ENCODE measurements at places on chromosomes 16 and 17.
A peak's percentile ranks its signal among the peaks of the same experiment; 100 is the strongest.

GRCh38 chr16:59975953-59976352 is 1241.8 kb upstream of the GOT2 start:
- DNase-seq, result no peak

- DNase-seq, result no peak
Measured at GRCh38 chr16:14362774-14363371, 267.2 kb downstream of the PARN start.

DNA sequence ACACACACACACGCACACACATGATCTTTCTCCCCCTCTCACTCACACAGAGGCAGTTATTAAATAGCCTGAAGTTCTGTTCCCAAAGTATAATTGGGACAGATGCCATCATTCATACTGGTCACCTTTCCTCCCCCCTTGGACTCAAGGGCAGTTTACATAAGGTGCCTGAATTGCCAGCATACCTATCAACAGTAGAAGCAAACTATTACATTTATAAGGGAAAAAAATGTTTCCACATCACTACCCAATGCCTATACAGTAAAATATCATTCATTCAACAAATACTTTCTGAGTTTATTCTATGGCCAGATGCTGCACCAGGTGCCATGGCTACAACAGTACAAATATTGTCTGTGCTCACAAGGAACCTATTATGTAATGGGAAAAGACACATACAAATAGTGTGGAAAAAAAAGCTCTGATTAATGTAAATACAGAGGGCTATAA is 6.3 kb downstream of the CNTD1 start:
- DNase-seq, result no peak

GRCh38 chr16:88005181-88005581 is 53.9 kb downstream of the BANP start:
- peak; percentile 5 for DNase-seq

DNA sequence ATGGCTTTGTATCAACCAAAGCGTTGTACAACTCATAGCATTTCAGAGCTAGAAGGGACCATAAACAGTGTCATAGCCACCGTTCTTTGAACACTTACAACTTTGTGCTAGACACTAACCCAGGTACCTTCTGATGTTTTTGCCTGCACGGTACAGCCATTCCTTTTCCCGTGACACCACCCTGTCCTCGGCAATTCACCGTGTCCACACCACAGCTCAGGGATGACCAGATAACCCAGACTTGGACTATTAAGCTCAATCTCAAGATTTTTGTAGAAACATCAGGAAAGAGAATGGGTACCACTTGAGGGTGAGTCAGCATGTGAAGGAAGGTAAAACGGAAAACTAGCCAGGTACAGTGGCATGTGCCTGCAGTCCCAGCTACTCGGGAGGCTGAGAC is 9.8 kb upstream of the CBFB start:
- no peak for DNase-seq

GRCh38 chr17:65366102-65366844 is 195.2 kb downstream of the AXIN2 start:
- DNase-seq, result no peak

DNA sequence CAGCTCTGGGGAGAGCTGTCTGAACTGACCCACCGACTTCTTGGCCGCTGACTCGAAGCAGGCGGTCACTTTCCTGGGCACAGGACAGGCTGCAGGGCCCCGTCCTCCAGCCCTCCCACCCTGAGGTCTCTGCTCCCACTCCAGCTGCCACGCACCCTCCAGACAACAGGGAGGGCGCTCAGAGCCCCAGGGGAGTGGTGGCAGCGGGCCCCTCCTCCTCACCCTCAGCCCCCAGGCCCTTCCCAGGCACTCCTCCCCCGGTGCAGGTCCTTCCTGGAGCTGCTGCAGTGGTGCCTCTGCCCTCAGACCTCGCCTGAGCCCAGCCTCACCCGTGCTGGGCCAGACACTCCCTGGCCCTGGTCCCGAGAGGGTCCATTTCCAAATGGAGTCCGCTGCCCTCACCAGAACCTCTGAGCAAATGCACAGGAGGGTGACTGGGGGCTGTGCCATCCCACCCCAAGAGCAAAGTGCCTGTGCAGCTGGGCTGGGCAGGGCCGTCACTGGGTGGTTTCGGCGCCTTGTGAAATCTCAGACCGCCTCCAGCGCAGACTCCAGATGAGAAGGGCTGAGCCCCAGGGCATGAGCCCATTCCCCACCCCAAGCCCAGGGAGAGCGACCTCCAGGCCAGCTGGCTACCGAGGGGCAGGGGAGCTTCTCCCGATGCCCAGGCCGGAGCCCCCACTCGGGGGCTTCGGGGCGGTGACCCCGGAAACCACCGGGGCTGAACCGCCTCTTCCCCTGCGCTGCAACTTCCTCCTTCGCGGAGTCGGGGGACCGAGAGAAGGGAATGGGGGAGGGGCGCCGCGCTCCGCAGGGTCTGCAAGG is 717 bp downstream of the CYBA start:
- DNase-seq, result peak; percentile 44

GRCh38 chr16:11253009-11253994 is 2.7 kb downstream of the SOCS1 start:
- DNase-seq, result peak; percentile 65

- no peak for DNase-seq
Measured at GRCh38 chr16:56997264-56997663, 7.9 kb downstream of the NLRC5 start.

GRCh38 chr16:22664132-22664531 is 149.8 kb upstream of the HS3ST2 start:
- no peak for DNase-seq

DNA sequence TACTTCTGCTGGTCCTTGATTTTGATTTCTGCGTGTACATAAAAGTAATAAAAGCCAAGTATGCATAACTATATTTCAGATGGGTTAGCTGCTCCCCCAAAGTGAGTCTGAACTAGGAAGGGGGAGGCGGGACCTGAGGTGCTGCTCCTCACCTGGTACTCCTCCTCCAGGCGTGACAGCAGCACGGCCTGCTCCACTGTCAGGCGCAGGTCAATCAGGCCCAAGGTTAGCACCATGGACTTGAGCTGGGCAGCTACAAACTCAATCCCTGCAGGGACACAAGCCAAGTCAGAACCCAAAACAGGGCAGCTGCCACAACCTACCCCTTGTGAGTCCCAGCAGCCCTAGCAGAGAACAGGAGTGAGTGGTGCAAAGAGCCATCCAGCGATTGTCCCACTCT is 18.0 kb downstream of the ATPAF2 start:
- DNase-seq, result no peak

DNA sequence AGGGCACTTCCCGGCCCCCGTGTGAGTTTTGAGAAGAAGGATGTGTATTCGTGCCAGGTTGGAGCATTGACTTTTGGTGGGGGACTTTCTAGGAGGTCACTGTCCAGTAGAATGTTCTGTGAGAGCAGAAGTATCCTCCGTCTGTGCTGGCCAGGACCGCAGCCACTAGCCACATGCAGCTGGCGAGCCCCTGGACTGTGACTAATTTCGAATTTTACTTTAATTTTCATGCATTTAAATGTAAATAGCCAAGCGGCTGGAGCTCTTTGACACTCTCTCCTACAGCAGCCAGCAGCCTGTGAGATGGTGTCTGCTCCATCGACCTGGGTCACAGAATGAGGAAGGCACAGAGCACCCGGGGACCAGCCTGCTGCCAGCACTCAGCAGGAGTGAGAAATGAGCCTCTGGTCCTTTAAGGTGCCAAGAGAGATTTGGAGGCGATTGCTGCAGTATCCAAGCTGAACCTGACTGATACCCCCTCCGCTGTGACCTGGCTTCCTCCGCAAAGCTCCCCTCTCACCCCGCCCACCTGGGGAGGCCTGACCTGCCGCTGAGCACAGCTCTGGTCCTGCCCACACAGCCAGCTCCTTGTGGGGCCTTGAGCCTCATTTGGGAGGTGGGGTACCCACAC is 7.8 kb downstream of the ATP2A3 start:
- DNase-seq, result no peak

DNA sequence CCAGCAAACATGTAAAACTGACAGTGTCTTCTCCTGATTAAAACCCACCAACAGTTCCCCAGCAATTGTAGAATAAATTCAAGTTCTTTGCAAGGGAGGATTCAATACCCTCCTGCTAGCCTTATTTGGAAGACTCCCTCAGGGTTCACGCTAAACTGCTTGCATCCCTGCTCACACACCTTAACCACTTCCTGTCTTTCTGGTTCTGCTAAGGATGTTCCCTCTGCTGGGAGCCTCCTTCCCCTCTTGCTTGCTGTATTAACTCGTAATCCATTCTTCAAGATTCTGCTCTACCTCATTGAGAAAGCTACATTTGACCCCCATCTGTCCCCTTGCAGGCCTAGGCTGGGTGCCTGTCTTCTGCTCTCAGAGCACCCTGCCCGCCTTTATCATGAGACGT is 2.3 kb upstream of the SHISA6 start:
- no peak for DNase-seq

DNA sequence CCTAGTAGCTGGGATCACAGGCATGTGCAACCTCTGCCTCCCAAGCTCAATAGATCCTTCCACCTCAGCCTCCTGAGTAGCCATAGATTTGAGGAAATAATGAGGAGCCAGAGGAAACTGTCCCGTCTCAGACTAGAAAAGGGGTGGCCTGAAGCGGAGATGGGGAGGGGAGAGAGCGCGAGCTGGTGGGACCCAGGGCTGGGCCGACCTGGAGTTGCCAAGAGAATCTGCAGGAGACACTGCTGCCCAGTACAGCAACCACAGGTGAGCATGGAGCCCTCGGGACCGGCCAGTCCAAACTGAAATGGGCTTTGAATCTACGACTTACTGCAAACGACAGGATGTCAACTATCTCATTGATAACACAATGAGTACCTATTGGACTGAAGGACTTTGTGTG is 24.3 kb downstream of the CD300A start:
- no peak for DNase-seq

DNA sequence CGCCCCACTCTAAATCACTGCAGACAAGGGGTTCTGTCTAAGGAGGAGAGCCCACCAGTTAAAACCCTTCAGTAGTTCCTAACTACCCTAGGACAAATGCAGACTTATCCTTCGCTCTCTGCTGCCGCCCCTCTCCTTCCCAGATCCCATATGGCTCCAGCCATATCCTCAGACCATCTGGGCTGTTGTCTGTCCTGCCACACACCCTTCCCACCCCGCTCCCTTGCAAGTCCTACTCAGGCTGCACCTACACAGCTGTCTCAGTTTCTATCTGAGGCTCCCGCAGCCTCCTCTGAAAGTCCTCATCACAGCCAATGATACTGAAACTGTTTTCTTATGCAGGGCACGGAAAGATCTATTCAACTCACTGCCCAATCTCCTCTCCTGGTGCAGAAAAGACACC is 720 bp upstream of the BCKDK start:
- DNase-seq, result no peak

GRCh38 chr17:39671651-39672521 is 3.6 kb downstream of the PNMT start:
- no peak for DNase-seq

DNA sequence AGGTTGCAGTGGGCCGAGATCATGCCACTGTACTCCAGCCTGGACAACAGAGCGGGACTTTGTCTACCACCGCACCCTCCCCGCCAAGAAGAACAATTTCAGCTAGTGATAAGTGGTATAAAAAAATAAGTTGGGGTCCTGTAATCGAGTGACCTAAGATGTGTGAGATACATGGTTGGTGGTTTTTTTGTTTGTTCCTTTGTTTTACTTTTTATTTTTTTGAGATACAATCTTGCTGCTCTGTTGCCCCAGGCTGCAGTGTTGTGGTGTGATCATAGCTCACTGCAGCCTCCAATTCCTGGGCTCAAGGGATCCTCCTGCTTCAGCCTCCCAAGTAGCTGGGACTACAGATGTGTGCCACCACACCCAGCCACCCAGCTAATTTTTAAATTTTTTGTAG is 58.7 kb downstream of the PITPNC1 start:
- DNase-seq, result peak; percentile 44

GRCh38 chr16:3363793-3364192 is 8.1 kb downstream of the OR2C1 start:
- DNase-seq, result no peak

GRCh38 chr17:40063187-40063771 is 514 bp downstream of the THRA start:
- DNase-seq, result no peak

DNA sequence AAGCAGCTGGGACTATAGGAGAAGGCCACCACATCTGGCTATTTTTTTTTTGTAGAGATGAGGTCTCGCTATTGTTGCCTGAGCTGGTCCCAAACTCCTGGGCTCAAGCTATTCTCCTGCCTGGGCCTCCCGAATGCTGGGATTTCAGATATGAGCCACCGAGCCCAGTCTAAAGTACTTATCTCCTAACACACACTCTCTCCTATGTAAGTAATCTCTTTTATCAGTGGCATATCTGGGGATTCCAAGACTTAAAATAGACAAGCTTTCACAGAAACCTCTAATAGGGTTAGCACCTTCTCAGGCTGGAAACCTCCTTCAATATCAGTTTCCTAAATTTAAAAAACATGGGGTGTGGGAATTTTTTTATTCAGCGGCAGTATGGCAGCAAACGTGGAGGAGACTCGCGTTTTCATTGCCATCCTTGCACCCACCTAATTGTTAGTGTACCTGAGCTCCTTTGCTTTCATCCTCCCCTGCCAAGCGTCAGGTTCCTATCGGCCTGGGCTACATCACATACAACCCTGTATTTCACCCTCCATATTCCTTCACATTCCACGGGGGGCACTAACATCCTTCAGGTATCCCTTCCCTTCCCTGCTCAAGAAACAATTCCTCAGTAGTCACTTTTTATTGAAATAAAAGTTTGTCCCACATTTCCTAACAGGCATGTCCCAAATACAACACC is 1.1 kb downstream of the EZH1 start:
- DNase-seq, result no peak

- DNase-seq, result no peak
Measured at GRCh38 chr16:30805056-30805369, 18.0 kb upstream of the ZNF629 start.

- DNase-seq, result no peak
Measured at GRCh38 chr17:56909742-56910508, 3.9 kb downstream of the TRIM25 start.

GRCh38 chr16:26441178-26441577 is 625.5 kb upstream of the C16orf82 start:
- no peak for DNase-seq

- DNase-seq, result no peak
Measured at GRCh38 chr17:823501-823902, 41.3 kb downstream of the MRM3 start.

- no peak for DNase-seq
Measured at GRCh38 chr16:8251298-8251697, 339.0 kb downstream of the TMEM114 start.

- no peak for DNase-seq
Measured at GRCh38 chr16:3748307-3748706, 31.0 kb upstream of the TRAP1 start.

DNA sequence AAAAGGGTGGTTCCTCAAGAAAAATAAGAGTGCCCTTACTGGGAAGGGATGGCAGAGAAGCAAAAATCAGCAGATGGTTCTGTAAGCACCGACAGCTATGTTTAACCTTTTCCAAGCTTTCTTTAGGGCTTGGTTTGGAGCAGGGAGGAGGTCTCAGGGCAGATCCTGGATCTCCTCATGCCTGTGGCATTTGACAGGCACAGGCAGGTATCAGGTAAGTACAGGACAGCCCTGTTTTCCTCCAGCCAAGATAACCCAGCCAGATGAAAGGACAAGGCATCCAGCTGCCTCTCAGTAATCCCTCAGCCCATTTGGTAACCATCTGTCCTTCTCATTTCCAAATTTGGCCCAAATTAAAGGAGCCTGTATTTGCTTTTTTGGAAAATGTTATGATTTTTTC is 141.5 kb downstream of the TOX3 start:
- no peak for DNase-seq
